ENCODE measurements at places on chromosomes 11 and 22.

- DNase-seq, result no peak
These were observed 24.7 kb upstream of the CCDC188 start for GRCh38 chr22:20175597-20175900.

- DNase-seq, result no peak
These were observed 99.6 kb downstream of the TIMP3 start for GRCh38 chr22:32900886-32901635.

GRCh38 chr11:84419616-84420015 lies 1133.4 kb upstream of the CCDC90B start:
- DNase-seq, result no peak

DNA sequence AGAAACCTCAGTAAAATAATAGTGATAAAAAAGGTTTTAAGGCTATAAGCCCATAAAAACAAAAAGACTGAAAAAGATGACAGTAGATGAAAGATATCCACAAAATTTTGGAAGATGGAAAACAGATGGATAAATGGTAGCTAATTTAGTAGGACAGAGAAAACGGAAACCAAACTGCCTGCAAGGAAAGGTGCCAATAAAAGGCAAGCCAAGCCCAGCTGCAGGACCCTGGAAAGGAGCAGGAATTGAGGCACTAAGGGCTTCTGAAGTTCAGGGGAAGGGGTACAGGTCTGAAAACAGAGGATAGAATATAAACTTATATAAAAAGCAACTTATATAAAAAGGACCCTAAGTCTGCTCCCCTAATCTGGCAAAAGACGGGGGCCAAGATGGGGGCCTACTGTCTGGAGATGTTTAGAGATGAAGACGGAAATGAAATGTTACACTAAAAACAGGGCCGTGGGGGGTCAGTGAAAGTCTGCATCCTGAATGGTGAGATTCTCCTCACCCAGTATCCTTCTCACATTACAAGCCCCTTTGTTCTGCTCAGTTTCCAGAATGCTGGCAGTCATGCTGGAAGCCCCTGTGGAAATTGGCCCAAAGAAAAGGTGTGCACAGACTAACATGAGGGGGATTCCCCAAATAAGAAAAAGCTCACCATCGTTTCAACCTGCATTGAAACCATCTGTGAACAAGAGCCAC lies 269.3 kb upstream of the PITPNB start:
- no peak for DNase-seq

Measured in SK-MEL-5 (cell line).